Right atrium auricular region (tissue), 2 donors: ENCODE measurements at places on chromosomes 6 and 20.

DNA sequence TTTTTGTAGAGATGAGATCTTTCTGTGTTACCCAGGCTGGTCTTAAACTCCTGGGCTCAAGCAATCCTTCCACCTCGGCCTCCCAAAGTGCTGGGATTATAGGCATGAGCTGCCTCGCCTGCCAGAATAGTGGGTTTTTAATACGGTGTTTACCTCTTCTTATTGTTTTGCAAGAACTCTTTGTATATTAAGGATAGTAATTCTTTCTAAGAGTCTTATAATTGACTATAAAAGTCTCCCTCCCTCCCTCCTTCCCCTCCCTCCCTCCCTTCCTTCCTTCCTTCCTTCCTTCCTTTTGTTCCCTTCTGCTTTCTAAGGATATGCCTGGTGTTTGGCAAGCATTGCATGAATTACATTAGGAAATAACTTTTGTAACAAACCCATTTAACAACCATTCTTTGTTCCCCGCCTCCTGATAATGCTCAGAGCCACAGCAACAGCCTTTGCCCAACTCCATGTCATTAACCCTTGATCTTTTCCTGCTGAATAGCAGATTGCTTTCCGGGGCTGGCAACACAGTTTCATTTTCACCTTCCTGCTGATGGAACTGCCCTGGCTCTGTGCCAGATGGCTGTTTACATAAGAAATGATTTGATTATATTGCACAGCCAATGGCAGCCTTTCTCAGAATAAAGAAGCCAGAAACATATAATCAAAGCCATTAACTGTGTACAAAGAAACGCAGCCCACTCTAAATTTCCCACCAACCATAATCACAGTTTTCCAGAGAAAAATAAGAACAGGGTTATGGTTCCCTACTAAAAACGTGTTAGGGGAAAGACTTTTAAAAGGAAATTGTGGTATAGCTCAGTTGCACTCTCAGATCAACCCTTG is 143.7 kb upstream of the PTPN1 start:
- peak; percentile 76 for DNase-seq

DNA sequence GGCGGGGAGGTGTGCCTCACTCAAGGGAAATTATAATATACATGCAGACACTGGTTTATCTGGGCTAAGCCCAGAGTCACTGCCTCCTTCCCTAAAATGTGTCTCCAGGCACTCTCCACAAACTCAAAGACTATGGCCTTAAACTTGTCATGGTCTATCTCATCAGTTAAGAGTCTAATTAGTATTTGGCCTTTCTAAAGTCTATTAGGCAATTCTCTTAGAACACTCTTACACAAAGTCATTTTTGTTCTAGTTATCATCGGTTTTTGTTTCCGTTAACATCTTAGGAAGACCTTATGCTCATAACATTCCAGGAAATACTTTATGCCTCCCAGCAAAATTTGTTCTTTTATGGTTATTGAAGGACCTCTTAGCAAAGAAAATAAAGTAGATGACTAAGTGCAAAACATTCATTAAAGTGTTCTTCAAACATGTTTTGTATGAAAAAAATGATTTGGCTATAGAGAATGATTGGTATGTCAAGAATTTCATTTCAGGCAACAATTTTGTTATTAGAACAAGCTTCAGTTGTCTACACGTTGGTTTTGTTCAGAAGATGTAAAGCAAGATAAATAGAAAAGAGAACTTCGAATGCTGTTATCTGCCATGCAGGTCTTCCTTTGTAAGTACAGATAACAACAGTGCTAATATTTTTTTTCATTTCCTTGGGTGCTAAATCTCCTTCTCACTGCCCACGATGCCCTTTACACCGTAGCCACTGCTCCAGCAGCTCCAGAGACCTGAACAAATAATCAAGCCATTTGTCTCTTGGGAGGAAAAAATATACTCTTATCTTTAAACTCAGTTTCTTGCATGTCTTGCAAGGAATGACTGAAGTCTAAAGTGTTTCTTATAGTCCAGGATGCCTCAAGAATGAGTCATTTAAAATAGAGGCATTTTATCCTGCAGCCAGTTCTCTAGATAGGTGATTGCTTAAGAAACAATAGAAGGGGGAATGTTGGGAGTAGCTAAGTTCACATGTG is 170.4 kb downstream of the HTR1B start:
- DNase-seq = no peak

GRCh38 chr20:5080384-5080877 is 39.3 kb downstream of the PCNA start:
- DNase-seq = peak; percentile 83

GRCh38 chr20:35355372-35355771 is 56.4 kb downstream of the UQCC1 start:
- DNase-seq = no peak

GRCh38 chr6:125989631-125990030 is 3.3 kb downstream of the TRMT11 start:
- DNase-seq = no peak

- no peak for DNase-seq
Measured at GRCh38 chr20:8043687-8044282, 24.2 kb upstream of the TMX4 start.

DNA sequence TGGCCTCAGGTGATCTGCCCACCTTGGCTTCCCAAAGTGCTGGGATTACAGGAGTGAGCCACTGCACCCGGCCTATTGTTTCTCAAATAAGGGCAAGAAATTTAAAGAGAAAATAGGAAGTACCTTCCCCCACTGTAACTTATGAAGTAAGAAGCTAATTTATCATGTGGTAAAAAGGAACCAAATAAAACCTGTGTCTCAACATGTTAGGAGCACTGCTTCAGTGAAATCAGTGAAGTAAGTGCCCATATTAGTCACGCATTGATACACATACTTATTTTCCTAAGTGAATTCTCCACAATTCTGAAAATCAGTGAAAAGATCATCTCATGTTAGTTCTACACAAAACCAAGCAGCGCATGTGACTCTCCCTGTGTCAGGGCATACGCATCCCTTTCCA is 14.2 kb upstream of the LPA start:
- DNase-seq = no peak

GRCh38 chr20:33713865-33714367 is 6.2 kb downstream of the PXMP4 start:
- no peak for DNase-seq
